ENCODE measurements at places on chromosomes 1 and 21.

GRCh38 chr21:41712730-41713129 is 54.1 kb downstream of the RIPK4 start:
- no peak for DNase-seq

DNA sequence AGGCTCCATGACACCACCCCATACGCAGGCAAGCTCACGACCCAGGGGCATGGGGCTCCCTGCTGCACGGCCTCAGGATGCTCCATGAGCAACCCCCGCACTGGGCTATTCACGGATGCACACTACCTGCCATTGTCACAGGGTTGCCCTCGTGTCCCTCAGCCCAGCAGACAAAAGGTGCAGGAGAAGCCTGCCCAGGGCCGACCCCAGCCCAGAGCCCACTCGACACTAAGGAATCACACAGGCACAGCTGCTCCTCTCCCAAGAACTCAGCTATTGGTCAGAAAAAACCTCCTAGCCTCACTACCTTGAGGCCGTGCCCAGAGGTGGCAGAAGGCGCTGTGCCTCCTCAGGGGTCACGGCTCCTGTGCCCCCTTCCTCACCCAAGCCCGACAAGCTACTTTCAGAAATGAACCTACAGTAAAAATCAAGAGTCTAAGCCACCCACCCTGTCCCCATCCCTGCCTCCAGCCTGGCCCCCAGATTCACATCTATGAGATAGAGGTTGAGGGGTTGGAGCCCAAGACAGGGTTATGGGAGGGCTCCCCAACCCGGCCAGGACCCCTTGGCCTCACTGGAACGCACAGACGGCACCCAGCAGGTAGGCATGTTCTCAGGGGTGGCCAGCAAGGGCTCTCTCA is 6.4 kb upstream of the SPATC1L start:
- DNase-seq, result no peak

DNA sequence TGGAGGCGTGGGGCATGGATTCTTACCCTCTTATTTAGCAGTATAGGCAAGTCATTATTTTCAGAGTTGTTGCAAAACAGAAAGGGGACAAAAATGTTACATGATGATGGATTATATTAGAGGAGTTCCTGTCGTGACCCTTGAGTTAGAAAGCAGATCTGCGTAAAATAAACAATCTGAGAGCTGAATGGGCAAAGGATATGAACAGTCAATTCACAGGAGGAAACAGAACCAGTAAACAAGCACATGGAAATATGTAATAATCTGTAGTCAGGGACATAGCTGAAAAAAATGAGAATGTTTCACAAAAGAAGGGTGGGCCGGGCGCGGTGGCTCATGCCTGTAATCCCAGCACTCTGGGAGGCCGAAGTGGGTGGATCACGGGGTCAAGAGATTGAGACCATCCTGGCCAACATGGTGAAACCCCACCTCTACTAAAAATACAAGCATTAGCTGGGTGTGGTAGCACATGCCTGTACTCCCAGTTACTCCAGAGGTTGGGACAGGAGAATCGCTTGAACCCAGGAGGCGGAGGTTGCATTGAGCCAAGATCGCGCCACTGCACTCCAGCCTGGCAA is 20.9 kb downstream of the RCAN1 start:
- DNase-seq, result no peak

DNA sequence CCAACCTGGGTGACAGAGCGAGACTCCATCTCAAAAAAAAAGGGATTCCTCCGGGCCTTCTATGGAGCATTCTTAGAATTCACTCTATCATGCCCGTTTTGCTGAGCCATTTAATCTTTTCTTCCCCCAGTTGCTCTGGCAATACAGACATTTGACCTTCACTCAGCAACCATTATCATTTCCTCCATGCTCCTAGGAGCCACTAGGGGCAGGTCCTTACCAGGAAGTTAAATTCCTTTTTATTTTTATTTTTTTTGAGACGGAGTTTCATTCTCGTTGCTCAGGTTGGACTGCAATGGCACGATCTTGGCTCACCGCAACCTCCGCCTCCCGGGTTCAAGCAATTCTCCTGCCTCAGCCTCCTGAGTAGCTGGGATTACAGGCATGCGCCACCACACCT is 9.7 kb upstream of the CGN start:
- no peak for DNase-seq

- no peak for DNase-seq
Observed at GRCh38 chr1:211920141-211920572, 89.6 kb upstream of the LPGAT1 start.

DNA sequence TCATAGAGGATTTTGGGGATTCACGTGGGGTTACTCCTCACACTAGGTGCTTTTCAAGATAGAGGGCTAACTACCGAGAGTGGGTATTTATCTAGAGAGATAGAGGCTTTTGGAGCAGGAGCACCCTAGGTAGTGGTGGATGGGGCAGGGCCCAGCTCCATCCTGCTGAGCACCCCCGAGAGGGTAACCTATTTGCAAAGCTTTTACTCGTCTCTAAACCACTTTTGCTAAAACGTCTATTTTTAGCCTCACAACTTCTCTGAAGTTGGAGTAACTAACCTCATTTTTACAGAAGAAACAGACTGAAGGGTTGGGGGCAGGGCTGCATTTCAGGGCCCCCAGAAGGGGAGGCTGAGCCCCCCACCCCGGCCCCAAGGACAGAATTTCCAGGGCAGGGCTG is 12.3 kb upstream of the PIK3CD start:
- no peak for DNase-seq

DNA sequence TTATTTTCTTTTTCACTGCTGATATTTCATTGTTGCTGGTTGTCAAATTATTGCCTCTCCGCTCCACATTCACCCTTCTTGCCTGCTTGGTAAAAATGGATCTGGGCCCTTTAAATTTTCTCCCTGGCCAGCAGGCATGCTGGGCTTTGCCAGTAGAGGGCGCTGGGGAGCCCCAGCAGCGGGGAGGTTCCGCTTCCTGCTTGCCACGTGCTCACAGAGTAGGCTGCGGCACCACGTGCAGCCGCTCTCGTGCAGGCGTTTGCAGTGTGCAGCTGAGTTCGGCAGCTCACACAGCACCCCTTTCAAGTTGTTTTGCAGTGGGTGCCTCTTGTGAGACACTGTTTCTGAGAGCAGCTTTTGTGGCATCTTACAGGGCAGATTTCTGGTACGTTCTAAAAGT is at the start of gene ACTL8:
Gene ACTL8 (plus strand): TSS at position 214 of the 400 bp plus-strand sequence. CDS start 67,676 bp downstream, outside the sequence.
- DNase-seq, result no peak

- no peak for DNase-seq
Observed at GRCh38 chr1:100397681-100398080, 45.4 kb downstream of the CDC14A start.

DNA sequence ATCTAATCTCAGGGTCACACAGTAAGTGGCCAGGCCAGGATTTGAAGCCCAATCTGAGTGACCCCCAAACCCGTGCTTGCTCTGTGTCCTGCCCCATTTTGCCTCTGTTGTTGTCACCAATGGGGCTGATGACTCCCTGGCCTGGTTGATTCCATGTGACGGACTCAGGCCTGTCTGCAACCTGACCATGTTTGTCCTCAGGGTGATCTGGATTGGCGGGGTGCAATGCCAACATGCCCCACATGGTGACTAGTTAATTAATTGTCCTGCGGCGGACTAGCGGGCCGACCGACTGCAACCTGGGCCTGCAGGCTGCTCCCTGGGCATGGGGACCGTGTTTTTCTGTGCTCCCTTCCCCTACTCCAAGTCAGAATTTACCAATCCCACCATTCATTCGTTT is 256.3 kb downstream of the MATN1 start:
- no peak for DNase-seq

GRCh38 chr1:116232989-116233514 is 121.9 kb downstream of the MAB21L3 start:
- peak; percentile 8 for DNase-seq

- no peak for DNase-seq
Observed at GRCh38 chr1:44661781-44662682, 12.2 kb downstream of the TMEM53 start.

- DNase-seq, result no peak
Observed at GRCh38 chr1:104056786-104057185, 307.1 kb downstream of the AMY1C start.

GRCh38 chr21:40846103-40846502 is 855 bp downstream of the DSCAM start:
- no peak for DNase-seq

GRCh38 chr21:44844256-44844655 is 26.4 kb upstream of the SUMO3 start:
- DNase-seq, result no peak

DNA sequence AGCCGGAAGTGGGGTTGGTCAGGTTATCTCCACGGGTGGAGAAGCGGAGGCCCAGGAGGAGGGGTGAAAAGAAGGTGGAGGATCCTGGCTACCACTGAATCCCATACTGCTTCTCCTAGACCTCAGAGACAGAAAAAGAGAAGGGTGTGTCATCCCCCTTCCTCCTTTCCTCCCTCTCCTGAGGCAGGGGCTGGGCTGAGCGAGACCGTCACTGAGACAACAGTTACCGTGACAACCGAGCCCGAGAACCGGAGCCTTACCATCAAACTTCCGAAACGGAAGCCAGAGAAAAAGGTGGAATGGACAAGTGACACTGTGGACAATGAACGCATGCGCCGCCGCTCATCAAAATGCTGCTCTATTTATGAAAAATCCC is 42.1 kb upstream of the NBPF3 start:
- DNase-seq, result peak; percentile 2

DNA sequence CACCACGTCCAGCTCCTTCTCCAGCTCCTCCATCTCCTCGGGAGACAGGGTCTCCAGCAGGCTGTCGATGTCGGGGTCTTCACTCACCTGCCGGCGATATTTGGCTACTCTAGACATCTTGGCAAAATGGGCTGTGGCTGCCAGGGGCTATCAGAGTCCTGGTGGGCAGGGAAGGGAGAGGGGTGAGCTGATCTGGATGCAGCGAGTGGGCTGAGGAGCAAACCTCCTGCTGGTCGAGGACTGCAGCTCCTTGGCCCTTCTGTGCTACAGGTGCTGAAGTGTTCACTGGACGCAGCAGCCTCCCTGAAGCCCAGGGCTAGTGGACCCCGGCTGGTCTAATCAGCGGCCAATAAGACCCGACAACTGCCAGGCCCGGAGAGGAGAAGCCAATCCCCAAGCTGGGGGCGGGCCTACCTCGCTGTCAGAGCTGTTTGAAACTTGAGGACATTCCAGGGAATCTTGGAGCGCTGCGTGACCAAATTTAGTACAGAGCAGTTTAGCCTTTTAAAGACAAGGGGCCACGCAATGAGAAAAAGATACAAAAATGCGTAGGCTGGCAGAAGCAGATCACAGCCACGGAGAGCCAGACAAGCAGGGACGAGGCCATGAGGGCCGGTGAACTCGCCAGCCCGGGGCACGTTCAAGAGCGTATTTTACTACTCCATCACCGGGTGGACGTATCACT is at the start of gene LMOD1:
Gene LMOD1 (minus strand): TSS at position 325 of the 685 bp plus-strand sequence. CDS start 208 bp downstream, at position 117.
- no peak for DNase-seq

DNA sequence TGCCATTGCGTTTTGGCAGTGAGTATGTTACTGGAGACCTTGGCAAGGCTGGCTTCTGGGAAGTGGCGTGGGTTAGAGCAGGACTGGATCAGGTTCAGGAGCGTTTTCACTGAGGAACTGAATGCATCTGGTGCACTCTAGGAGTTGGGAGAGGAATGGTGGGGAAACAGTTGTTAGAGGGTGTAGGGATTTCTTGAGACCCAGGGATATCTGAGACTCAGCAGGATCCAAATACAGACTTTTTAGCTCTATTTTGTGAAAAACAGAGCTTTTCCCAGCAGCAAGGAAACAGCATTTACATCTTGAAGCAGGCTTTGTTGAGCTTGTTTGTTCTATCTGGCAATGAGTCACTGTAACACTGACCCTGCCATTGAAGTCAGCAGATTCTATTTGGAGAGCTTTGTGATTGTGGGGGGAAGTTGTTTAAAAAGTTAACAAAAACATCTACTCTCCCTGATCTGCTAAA is 56.9 kb upstream of the NRIP1 start:
- DNase-seq, result no peak

- no peak for DNase-seq
Observed at GRCh38 chr1:29254346-29254745, 18.0 kb downstream of the PTPRU start.

DNA sequence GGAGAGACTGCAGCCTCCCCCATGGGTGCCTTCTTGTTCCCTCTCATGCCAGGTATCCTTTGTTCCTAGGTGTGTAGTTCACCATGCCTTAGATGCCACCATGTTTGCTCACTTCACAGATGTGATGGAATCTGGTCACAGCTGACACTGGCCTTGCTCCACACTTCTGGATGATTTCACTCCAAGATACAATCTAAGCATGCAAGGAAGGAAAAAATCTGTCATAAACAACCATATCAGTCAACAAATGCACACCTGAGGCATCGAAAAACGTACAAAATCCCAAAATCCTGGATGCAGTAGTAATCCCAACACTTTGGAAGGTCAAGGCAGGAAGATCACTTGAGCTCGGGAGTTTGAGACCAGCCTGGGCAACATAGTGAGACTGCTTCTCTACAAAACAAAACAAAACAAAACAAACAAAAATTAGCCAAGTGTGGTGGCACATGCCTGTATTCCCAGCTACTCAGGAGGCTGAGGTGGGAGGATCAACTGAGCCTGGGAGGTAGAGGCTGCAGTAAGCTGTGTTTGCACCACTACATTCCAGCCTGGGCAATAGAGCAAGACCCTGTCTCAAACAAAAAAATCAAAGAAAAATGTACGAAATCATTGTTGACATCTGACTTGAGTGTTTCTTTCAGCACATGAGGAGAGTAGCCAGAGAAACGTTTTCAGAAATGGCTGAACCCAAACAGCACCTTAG is 17.1 kb upstream of the PTPRF start:
- DNase-seq, result no peak

DNA sequence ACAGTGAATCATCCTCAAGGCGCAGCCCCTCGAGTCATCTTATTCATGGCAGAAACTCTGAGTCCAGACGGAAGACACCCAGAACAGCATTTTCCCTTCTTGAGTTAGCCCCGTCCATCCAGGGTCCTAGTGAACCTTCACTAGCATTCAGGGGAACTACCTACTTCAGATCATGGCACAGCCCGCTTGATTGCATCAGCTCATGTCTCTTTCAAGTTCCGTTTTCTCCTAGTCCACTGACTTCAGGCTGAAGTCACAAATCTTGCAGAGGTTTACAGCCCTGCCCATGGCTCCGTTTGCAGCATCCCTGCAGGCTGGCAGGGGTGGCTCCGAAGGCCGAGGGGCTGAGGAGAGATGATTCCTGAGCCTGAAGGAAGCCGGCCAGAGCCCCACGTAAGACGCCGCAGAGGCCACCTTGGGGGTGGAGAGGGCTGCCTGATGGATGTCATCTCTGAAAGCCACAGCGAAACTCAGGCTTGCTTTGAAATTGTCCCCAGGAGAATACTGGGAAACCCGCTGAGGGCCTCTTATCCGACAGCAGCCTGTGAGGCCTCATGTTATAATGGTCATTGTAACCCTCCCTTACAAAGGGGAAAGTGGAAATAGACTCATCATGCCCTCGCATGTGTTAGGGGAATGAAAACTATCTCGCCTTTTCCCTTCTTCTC is 310.2 kb upstream of the AJAP1 start:
- no peak for DNase-seq

DNA sequence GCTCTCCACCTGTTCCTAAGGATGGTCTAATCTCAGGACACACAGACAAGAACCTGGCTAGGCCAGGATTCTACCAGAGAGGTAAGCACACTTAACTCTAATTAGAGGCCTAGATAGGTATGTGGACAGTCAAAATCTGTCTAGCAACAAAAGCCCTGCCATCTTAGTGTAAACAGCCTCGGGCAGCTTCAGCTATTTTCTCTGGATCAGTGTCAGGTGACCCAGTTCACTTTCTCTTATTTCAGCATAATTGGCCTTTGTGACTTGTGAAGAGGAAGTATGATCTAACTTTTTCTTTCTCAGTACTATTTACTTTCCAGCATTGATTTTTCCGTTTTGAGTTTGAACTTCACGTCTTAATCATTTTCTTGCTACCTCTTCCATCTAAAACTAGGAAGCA is 217.7 kb downstream of the CRB1 start:
- no peak for DNase-seq

Measured in activated CD4-positive, alpha-beta T cell treated with anti-CD3 and anti-CD28 coated beads for 4 hours (primary cell).